ENCODE measurements at places on chromosomes 6 and 20.

GRCh38 chr6:136089876-136090275, 160.2 kb downstream of the MTFR2 start:
- no peak for DNase-seq

GRCh38 chr6:53009056-53009455, 14.0 kb upstream of the GSTA4 start:
- no peak for DNase-seq

GRCh38 chr6:56386717-56387116, 139.3 kb upstream of the COL21A1 start:
- no peak for DNase-seq

- no peak for DNase-seq
Measured at GRCh38 chr20:17343091-17343490, 116.3 kb downstream of the PCSK2 start.

- no peak for DNase-seq
Measured at GRCh38 chr20:10239954-10240353, 21.3 kb downstream of the SNAP25 start.

- DNase-seq, result peak; percentile 33
Measured at GRCh38 chr6:158609455-158610155, 34.9 kb downstream of the DYNLT1 start.

DNA sequence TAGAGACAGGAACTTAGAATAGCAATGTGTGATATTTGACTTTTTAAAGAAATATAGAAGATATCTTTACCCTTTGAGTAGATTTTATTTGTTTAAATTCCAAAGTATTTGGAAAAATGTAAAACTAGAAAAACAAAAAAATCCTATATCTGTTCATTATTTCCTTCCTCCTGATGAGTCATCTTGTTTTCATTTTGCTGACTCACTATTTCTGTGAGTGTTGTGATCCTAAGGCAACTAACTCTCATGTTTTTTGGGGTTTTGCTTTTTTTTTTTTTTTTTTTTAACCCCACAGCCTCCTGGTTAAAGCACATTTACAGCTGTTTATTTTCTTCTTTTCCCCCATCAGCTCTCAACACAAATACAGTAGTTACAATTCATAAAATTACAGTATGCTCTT, 37.8 kb upstream of the THEMIS start:
- DNase-seq, result no peak

GRCh38 chr6:6614096-6614982, 25.8 kb downstream of the LY86 start:
- DNase-seq, result no peak

GRCh38 chr6:101080597-101080996, 199.5 kb upstream of the ASCC3 start:
- no peak for DNase-seq

DNA sequence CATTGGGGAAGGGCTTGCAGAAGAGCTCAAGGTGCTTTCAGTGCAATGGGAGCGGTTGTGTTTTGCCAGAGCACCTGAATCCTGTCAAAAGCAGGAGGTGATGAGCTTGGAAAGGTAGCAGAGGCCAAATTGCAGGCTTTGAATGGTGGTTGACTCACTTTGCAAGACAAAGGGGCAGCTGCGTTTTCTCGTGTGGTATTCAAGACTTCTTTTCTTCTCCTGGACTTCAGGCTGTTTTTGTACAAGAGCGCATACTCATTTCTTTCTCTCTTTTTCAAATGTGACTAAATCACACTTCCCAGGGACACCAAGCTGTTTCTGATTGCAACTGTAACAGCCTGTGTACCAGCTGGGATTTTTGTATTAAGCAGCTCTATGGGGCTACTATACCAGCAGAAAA, 32.3 kb downstream of the GHRH start:
- peak; percentile 58 for DNase-seq

DNA sequence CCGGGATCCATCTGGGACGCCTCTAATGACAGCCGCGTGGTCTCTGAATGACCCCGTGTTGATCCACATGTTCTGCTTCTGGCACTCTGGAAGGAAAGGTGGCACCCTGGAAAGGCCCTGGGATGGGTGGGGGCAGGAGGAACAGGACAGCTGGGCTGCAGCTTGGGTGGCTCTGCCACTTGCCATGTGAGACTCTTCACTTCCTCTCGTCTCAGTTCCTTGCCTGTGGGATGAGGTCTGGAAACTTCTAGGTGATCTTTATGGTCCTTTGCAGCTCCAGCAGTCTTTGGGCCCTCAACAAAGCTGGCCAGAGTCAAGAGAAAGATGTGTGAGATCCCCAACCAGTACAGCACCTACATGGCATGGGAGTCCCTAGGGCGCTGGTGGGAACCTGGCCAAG, 26.5 kb downstream of the PPP1R3G start:
- no peak for DNase-seq

DNA sequence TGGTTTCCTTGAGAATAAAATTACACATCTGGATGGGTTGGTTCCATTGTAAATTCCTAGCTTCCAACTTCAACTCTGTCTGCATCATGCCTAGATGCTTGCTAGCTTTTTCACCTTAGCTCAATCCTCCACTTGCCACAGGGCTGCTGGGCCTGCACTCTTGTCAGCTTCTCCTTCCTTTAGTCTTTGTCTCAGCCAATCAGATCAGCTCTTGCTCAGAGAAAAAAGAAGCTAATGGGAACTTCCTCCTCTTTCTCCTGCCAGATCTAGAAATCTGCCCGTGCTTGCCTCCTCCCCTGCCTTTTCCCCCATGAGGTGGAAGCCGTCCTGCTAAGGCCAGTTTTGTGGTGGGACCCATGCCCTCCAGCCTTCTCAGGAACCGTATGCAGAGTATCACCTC, 18.5 kb downstream of the RAE1 start:
- DNase-seq, result no peak

GRCh38 chr6:51529240-51529639, 558.2 kb downstream of the PKHD1 start:
- no peak for DNase-seq

- peak; percentile 87 for DNase-seq
Measured at GRCh38 chr6:120826253-120826652, 508.0 kb downstream of the TBC1D32 start.

GRCh38 chr6:157996918-157997702, 15.4 kb downstream of the SYNJ2 start:
- DNase-seq, result no peak

DNA sequence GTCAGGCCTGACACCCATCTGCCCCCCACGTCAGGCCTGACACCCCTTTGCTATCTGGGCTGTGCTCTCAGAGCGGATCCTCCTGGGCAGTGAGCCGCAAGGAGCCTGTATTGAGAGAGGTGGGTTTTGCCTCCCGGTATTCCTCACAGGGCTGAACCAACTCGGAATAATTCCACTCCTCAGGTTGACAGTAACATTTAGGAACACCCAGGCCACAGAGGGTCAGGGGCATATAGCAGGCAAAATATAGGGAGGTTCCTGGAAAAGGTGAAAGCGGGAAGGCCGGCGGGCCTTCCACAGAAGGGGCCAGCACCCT, 6.8 kb upstream of the FGD2 start:
- no peak for DNase-seq

DNA sequence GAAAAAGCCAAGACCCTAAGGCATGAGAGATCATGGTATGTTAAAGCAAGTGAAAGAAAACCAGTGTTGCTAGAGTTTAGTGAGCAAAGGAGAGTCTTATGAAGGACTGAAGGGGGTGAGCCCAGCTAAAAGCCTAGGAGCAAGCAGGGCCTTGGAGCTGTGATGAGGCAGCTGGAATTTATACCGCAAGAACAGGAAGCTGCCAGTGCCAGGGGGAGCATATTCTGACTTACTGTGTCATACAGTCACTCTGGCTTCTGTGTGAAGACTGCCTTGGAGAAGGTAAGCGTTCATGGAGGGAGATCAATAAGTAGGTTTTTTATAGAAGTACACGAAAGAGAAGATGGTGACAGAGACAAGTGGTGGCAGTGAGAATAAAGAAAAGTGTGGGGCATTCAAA, 308.9 kb upstream of the THEMIS start:
- DNase-seq, result no peak

DNA sequence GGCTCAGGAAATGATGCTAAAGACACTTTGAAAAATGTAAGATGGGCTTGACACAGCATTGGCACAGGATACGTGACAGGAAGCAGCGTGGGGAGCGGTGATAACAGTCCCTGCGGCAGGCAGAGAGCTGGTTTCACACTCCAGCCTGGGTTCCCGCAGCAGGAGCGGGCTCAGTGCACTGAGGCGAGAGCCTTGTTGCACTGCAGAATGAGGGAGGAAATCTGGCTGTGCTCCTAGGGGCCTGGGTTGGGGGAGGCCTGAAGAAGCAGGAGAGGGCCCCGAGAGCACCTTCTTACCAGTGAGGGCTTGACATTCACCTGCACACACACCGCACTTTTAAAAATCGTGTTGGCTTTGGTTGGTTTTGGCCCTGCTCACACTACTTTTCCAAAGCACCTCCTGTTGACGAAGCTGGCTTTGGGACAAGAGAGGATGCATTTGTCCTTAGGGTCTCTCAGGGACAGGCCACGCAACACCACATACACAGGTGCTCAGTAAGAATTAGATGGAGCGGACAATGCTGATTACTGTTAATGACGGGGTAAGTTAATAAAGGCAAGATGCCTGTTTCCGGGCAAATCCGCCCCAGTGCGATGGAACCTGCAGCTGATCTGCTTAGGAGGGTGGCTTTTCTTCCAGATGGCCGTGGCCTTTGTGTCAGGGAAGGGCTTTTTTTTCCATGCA, 49.4 kb upstream of the ARMC2 start:
- peak; percentile 68 for DNase-seq

DNA sequence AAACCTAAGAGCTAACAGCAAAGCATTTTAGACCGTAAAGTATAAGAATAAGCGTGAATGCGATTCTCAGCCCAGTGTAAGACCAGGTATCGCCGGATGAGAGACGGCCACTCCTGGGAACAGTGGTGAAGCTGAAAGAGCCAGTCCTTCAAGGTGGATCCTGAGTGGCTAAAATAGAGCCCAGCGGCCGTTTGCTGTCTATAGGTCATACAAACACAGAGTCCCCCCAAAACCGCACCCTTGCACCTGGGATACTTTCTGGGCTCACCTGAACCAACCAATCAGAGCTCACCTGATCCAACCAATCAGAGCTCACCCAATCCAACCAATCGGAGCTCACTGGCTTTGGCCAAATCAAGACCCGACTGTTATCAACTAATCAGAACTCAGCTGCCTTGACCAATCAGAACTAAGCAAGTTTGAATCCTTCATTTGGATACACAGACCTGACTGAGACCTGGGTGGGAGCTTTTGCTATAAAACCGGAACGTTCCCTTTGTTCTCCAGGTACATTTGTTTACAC, 248.2 kb downstream of the DLL1 start:
- DNase-seq, result no peak

GRCh38 chr20:14494355-14494754, 156.9 kb upstream of the FLRT3 start:
- no peak for DNase-seq

- DNase-seq, result no peak
Measured at GRCh38 chr6:137332637-137333280, 113.6 kb upstream of the IFNGR1 start.

DNA sequence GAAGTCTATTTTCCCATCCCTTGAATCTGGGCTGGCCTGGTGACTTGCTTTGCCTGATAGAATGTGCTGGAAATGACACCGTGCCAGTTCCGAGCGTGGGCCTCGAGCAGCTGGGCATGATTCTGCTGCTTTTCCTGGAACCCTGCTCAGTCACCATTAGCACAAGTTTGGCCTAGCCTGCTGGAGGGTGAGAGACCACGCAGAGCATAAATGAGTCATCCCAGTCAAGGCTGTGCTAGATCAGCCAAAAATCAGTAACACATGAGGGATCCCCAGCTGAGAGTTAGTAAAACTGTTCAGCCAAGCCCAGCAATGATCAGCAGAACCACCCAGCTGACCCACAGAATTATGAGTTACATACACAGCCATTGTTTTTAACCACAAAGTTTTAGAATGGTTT, 74.8 kb upstream of the TOP1 start:
- no peak for DNase-seq

GRCh38 chr6:143732536-143732935, 54.8 kb downstream of the PHACTR2 start:
- DNase-seq, result no peak

DNA sequence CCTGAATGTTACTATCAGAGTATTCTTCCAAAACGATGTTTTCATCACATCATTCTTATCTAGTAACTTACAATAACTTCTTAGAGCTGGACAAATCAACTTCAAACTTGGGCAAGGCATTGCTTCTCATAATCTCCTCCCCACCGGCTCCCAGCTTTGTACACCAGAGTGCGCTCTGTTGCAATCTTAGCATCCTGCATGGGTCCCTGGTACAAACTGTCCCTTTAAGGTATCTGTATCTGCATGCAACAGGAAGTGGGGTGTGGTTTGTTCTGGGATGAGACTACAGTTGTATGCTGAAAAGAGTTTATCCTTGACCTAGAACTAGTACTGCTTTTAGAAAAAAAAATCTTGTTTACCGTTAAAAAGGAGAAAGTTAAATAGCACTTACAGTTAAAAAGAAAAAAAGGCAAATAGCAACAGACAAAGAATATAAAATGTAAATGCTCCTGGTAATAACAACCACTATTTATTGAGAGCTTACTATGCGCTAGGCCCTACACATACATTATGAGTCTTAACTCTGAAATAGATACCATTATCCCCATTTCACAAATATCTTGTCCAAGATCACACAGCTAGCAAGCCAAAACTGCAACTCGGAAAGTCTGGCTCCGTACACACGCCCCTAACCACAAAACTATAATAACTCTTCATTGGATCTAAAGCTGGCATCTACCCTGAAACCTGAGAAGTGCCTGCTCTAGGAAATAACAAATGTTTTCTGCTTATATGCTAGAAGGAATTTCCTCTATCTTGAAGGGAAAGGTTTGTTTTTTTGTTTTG, 9.8 kb upstream of the HECA start:
- peak; percentile 71 for DNase-seq

GRCh38 chr6:157438611-157439111, 57.7 kb downstream of the ZDHHC14 start:
- DNase-seq, result no peak

- DNase-seq, result no peak
Measured at GRCh38 chr20:52684905-52685304, 287.3 kb upstream of the TSHZ2 start.

DNA sequence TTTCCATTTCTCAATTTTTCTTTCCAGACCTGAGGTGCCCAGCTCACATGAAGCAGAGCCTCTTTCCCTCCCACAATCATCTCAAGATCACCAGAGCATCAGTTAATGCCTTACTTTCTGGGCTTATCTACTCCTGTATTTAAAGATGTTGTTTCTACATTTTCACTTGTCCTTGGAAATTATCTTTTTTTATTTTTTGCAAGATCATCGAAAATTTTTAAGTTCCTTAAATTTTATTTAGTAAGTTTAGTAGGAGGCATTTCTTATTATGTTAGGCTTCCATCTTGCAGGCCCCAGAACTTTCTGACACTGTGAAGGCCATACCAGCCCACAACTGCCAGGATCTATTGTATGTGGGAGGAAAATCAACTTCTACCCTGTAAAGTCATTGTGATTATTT, 466.0 kb downstream of the PRKN start:
- DNase-seq, result no peak

DNA sequence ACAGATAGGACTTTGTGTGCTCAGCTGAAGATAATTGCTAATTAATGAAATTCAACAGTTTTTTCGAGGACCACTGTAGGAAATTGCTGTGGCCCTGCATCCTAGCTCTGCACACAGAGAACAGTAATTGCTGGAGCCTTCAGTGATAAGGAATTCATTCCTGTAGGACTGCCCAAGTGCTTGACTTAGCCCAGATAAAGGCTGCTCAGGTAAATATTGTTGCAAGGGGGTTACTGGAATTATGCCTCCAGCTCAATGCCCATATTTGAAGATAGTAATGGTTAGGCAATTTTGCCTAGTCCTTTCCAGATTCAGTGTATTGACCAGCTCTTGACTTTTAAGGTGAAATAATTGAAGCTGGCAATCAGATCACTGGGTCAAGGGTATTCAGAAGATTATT, 122.9 kb downstream of the SLC24A3 start:
- DNase-seq, result no peak

GRCh38 chr20:64143018-64143801, 21.0 kb upstream of the MYT1 start:
- DNase-seq, result no peak
